Omental fat pad (tissue), 4 donors: ENCODE measurements at places on chromosomes 3 and 15. TPM values are rescaled to one million over a fixed set of nuclear protein-coding genes. Genes with fewer than 3 reads are reported as not detected.

DNA sequence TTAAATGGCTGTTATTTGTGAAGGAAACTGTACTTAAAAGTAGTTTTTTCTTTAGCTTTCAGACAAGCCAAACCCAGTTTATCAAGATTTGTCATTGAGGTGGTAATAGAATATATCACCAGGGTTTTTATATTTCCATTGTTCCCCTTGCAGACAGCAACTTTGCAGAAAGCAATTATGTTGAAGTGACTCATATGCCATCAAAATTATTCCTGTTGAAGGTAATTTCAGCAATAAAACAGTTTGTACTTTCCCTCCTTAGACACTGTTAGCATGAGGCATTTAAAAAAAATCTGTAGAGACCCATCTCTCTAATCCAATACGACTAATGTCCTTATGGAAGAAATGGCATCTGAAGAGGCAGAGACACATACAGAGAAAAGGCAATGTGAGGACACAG lies 219.0 kb downstream of the NFKBIZ start:
- no peak for DNase-seq

RAP2B gene
- total RNA-seq, result 14.7 TPM

- DNase-seq, result no peak
These were observed 107.6 kb upstream of the FGF7 start for GRCh38 chr15:49315391-49315823.

GRCh38 chr3:108202834-108203233 lies 19.4 kb downstream of the IFT57 start:
- DNase-seq, result no peak

- DNase-seq, result no peak
These were observed 1.9 kb downstream of the NEIL1 start for GRCh38 chr15:75348562-75349350.

GRCh38 chr3:120227710-120228347 lies 57.2 kb downstream of the GPR156 start:
- DNase-seq, result no peak

DNA sequence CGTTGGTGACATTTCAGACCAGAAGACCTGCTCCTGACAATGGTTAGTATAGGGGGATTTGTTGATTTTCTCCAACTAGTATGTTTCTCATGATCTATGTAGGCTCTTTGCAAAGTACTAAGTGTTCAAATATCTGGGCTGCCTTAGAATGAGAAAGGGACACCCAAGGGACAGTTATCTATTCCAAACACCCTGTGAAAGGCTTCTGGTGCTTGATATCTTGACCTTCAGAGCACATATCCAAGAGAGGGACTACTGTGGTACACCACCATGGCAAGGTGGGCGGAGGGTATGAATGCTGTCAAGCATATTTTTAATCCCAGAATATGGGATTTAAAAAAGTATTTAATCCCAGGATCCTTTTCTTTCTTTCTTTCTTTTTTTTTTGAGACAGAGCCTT lies 1.1 kb downstream of the FANCD2OS start:
- DNase-seq, result no peak

CCDC33 gene
- total RNA-seq, result not detected

- no peak for DNase-seq
These were observed 54.5 kb upstream of the C3orf80 start for GRCh38 chr3:160170409-160171370.

GRCh38 chr15:67783303-67783702 lies 42.0 kb upstream of the SKOR1 start:
- DNase-seq, result no peak

- no peak for DNase-seq
These were observed 269.0 kb upstream of the TPM1 start for GRCh38 chr15:62773369-62774165.

GATM gene
- 10.0 TPM for total RNA-seq

DNA sequence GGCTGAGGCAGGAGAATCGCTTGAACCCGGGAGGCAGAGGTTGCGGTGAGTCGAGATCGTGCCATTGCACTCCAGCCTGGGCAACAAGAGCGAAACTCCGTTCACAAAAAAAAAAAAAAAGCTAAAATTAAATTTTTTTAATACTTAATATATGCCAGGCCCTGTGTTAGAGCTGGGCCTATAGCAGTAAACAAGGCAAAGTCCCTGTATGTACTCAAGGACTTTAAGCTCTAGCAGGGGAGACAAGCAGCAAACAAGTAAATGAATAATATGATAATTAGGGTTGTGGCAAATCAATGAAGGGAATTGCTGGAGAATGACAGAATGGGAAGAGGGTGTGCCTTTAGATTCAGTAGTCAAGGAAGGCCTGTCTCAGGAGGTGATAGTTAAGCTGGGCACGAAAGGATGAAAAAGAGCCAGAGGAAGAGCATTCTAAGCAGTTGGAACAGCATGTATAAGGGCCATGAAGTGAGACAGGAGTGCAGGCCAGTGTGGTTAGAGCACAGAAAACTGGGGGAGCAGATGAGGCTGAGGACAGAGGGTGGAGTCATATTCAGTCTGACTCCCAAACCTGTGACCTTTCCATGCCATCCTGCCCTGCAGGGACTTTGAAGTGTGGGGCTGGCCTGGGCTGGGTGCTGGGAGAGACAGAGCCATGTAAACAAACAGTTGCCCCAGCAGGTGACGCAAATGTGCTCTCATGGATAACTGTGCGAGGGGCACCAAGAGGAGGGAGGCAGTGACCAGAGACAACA lies 6.6 kb upstream of the RAF1 start:
- DNase-seq, result no peak

DNA sequence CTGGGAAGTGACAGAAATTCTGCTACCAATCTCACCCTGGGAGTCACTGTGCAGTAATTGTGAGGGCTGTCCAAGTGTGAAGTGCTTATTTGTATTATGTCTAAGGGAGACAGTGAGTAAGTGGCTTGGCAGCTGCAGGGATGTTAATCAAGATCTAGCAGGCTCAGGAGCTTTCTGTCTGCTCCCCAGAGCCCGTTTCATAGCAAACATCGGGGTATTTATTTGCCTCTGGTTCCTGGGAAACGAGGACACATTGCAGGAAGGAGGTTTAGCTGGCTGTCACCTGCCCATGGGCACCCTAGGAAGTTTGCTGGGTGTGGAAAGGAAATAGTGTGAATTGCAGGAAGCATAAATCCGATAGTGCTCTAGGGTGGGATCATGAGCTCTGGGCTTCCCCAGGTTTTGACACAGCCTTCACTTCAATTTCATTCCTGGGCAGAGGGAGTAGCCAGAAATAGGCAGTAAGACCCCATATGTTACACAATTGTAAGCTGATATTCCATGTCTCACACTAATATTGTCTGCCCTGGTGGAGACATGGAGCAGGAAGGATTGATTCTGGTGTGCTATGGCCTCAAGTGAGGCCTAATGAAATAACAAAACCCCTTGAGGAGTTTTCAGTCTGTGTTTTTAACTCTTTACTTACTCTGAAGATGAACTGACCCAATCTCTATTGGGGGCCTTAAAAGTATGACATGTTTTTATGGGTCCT lies 74.1 kb upstream of the MITF start:
- no peak for DNase-seq
